Hypothalamus (tissue), 51 donors: ENCODE measurements at places on chromosomes 12 and 14.
A peak's percentile ranks its signal among the peaks of the same experiment; 100 is the strongest.

- no peak for DNase-seq
These were observed 25.7 kb downstream of the TBC1D15 start for GRCh38 chr12:71865166-71865713.

DNA sequence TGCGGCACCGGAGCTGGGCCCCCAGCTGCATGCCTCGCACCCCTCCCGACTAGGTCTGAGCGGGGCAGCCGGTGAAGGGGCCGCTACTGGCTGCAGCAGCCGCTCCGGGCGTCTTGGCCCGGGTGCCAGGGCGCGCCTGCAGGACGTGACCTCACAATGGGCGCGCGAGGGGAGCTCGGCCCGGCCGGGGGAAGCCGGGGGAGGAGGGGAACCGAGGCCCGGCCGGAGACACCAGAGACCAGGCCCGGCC, 353 bp downstream of the BAG5 start:
- DNase-seq = no peak

DNA sequence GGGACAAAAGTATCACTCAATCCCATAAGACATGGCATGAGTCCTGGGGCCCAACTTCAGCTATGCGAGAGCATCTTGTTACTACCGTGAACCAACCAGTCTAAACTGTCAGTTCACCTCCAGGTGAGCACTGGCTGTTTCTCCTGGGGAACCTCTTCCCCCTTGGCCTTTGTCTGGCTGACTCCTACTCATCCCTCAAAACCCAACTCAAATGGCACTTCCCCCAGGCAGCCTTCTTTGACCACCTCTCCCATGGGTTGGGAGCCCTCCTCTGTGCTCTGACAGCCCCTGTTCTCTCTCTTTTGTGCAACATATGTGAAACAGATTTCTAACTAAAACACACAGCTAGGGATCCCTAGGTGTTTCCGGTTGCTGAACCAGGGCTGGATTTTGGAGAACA, 37.7 kb downstream of the FOXN4 start:
- no peak for DNase-seq

DNA sequence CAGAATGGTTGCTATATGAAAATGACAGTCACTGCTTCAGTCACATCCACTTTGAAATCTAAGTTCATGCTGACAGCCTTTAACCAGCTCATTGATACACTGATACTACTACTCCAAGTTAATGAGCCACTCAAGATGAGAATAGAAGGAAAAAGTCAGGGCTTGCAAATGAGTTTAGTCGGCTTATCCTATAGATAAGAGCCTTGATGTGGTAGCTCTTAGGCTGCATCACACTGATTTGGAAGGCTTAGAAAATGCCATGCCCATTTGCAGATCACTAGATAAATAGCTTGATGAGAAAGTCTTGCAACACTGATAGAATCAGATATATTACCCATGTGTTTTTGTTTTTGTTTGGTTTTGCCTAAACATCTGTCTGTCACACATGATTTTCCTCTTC, 251.4 kb upstream of the ATXN7L3B start:
- no peak for DNase-seq

GRCh38 chr14:21985081-21985480, 311.5 kb upstream of the OR4E1 start:
- no peak for DNase-seq

- no peak for DNase-seq
These were observed 71.3 kb upstream of the PSMA6 start for GRCh38 chr14:35220920-35221319.

GRCh38 chr14:21109377-21110138, 8.7 kb downstream of the TMEM253 start:
- no peak for DNase-seq

DNA sequence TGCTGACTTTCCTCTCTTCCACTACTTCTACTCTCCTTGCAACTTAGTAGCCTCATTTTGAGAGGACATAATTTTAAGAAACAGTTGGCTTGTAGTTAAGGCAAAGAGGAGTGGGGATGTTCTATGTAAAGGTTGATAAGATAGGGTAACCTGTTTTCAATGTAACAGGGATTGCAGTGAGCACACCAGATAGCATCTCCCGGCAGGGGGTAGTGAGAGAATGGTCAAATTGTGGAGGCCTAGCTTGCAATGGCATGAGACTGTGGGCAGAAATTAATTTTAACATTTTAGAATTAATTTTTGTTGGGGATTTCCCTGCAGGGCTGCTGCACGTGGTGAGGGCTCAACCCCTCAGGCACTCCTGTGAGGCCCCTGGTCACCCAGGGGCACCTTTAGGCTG, 41.4 kb downstream of the KLRG1 start:
- no peak for DNase-seq

- no peak for DNase-seq
These were observed 12.8 kb downstream of the SLC38A2 start for GRCh38 chr12:46359667-46360280.

- DNase-seq = no peak
These were observed 34.2 kb downstream of the NT5DC3 start for GRCh38 chr12:103806803-103807202.

DNA sequence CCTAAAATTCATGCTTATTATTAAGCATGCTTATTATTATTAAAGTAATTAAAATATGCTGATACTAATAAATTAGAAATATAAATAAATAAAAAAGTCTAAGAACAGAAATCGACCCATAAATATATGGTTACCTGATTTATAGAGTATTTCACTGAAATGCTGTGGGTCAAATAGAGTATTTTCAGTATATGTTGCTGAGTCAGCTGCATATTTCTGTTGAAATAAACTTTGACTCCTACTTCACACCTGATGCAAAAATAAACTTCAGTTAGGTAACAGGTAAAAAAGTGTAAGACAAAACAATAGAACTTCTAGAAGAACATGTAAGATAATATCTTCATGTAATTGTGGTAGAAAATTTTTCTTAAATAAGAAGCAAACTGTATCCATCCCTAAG, 967.9 kb downstream of the TRHDE start:
- no peak for DNase-seq

DNA sequence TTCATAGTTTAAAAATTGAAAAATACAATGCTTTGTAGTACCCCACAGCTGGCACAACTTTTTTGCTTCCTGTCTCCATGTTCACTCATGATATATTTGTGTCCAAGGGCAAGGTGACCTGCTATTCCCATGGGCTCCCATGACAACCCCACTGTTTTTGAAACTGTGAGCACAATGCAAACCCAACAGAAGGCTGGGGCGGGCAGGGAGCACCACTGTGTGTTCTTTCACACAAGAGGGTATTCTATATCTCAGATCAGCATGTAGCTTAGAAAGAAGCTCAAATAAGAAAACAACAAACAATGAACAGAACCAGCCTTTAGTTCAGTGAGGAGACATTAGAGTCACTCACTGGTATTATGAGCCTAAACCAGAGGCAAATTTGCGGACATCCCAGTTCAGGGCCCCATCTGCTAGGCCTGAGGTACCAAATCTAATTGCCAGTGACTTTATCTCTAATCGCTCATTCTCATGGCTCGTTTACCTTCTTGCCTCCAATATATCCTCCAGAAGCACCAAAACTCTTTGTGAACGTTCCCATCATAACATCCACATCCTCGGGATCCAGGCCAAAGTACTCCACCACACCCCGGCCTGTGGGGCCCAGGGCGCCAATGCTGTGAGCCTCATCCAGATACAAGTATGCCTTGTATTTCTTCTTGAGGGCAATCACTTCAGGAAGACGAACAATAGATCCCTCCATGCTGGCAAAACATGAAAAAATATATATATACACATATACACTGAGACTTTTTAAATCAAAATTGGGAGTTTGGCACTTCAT, 56.4 kb upstream of the ISM2 start:
- no peak for DNase-seq

DNA sequence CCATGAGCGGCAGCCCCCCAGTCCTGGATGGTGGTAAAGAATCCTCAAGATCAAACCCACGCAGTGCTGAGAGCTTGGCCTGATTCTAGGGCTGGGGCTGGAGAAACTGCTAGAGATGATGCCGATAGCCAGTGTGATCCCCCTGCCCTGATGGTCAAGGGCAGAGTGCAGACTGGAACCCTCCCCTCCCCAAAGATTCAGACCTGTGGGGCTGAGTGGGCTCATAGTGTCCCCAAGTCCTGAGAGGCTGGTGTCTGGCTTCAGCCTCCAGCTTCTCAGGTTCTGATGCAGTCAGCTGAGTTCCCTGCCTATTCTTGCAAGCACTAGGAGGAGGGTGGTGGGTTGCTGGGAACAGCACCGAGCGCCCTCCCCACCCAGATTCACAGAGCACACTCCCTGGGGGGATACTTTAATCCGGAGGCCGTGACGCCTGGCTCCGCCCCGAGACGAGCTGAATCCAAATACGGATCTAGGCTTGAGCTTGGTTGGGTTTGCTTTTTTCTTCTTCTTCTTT, 11.9 kb downstream of the RHOF start:
- peak; percentile 33 for DNase-seq

GRCh38 chr12:101680240-101680639, 17.2 kb upstream of the CHPT1 start:
- no peak for DNase-seq

- DNase-seq = no peak
These were observed 16.3 kb upstream of the NOS1 start for GRCh38 chr12:117377758-117378157.

- peak; percentile 32 for DNase-seq
These were observed 879 bp downstream of the RAB3IP start for GRCh38 chr12:69739287-69740191.

GRCh38 chr14:77375164-77375950, 1.5 kb downstream of the TMED8 start:
- DNase-seq = no peak

- no peak for DNase-seq
These were observed 371.8 kb upstream of the E2F7 start for GRCh38 chr12:77437206-77437605.

DNA sequence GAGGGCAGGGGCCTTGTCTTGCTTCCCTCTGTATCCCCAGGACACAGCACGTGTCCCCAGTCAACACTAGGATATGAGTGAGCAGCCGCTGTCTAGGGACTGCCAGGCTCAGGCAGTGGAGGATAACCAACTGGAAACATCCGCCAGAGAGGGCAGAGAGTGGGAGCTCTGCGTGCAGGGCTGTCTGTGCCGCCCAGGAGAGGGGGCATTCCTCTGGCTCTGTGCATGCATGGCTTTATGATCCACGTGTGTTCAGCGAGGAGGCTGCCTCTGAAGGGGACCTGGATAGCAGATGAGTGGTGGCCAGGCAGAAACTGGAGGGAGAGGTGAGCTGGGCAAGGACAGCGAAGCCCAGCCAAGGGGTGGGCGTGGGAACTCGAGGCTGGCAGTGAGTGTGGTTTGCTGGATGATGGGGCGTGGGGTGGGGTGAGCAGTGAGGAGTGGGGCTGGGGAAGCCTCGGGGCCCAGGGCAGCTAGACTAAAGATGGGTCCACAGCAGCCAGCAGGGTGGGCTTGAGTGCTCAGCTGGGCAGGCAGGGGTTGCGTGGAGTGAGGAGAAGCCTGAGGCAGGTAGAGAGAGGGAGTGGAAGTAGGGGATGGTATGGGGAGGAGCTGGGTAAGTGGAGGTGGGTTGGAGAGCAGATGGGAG, 72.9 kb downstream of the PRIMA1 start:
- DNase-seq = no peak

GRCh38 chr12:16297521-16297920, 20.0 kb upstream of the SLC15A5 start:
- no peak for DNase-seq

DNA sequence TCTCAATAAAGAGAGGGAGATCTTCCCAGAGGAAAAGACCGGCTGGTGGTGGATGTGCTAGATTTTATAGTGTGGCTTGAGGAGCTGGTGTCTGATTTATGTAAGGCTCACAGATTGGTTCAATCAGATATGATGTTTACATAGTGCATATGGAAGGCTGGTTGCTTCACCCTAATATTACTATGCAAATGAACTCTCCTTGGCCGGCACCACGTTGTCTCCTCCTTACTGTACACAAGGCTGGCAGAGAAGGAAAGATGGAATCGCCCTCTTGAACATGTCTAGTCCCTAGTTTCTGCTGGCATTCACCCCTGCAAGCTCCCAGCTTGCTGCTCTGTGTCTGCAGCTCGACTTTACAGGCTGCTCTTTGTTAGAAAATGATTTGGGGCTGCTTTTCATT, 8.9 kb downstream of the FAM186A start:
- no peak for DNase-seq
